ENCODE measurements at places on chromosomes 4 and X. TPM values are rescaled to one million over a fixed set of nuclear protein-coding genes. Genes with fewer than 3 reads are reported as not detected.

DNA sequence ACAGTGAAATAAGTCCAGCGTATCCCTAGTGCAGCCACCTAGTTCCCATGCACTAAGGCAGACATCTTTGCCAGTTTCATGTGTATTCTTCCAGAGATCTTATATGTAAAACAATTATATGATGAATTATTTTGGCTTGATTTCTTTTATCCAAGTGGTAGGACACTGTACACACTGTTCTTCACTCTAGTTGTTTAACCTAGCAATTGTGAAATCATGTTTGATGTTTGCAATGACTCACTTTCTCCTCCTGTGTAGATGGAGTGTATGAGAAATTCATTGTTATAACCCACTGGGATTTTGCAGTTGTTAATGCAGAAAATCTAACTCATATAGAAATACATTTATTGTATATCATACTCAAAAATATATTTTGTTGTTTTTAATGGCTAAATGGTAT lies 17.5 kb upstream of the TBC1D1 start:
- H3K4me1 ChIP-seq = no peaks in the 10 kb centered on the region
- no peak for DNase-seq
- no peak overlapping the region for H3K4me3 ChIP-seq
- no peak overlapping the region for H3K27ac ChIP-seq
- H3K36me3 ChIP-seq = no peaks in the 10 kb centered on the region
- H3K27me3 ChIP-seq = no peaks in the 10 kb centered on the region

- no peak overlapping the region for H3K27ac ChIP-seq
- H3K4me1 ChIP-seq = no peaks in the 10 kb centered on the region
- H3K27me3 ChIP-seq = no peaks in the 10 kb centered on the region
- no peaks in the 10 kb centered on the region for H3K36me3 ChIP-seq
Measured at GRCh38 chr4:125140966-125141495, 173.7 kb upstream of the FAT4 start.

DNA sequence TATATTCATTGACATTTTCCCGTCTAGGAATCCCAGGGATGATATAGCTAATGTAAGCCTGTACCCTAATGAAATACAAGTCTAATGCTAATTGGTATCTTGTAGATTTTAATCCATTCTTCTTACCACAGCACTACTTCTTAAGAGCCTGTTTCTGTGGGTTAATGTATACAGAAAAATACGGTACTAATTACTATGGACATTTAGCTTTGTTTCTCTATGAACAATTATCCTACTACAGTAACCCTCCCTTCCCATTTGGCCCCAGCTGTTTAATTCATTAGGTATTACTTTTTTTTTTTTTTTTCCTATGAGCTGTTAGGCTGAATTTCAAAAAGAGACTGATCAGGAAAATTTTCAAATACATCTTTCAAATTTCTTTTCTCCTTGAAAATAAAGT lies 245.1 kb upstream of the SLC7A11 start:
- no peak overlapping the region for H3K4me3 ChIP-seq
- no peaks in the 10 kb centered on the region for H3K27me3 ChIP-seq
- no peak overlapping the region for H3K27ac ChIP-seq
- no peak for DNase-seq

GRCh38 chr4:132683957-132684356 lies 465.1 kb upstream of the PCDH10 start:
- H3K36me3 ChIP-seq = no peaks in the 10 kb centered on the region
- H3K27ac ChIP-seq = no peak overlapping the region
- no peak for DNase-seq
- no peak overlapping the region for H3K4me3 ChIP-seq
- H3K27me3 ChIP-seq = no peaks in the 10 kb centered on the region

GRCh38 chrX:17610788-17611187 lies 126.5 kb upstream of the SCML1 start:
- no peaks in the 10 kb centered on the region for H3K4me1 ChIP-seq
- no peaks in the 10 kb centered on the region for H3K27me3 ChIP-seq
- H3K27ac ChIP-seq = no peak overlapping the region
- no peak overlapping the region for H3K4me3 ChIP-seq
- DNase-seq = no peak
- H3K36me3 ChIP-seq = no peaks in the 10 kb centered on the region

DNA sequence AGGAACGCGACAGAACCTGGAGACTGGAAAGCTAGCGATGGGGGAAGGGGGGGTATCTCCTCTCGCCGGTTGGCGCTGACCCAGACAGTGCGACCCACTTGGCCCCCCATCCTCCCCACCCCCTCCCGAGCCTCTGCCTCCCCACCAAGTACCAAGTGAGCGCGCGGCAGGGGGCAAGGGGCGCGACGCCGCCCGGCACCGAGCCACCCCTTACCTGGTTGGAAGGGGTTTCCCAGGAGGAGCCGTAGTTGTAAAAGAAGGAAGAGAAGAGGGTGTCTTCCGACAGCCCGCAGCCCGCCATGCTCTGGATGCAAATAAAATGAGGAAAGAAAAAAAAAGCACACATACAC lies 112.2 kb downstream of the DHX15 start:
- peak overlapping the region; percentile 50 for H3K4me3 ChIP-seq
- H3K27ac ChIP-seq = no peak overlapping the region
- peaks cover 33% of the 10 kb centered on the region for H3K4me1 ChIP-seq
- no peaks in the 10 kb centered on the region for H3K36me3 ChIP-seq

DNA sequence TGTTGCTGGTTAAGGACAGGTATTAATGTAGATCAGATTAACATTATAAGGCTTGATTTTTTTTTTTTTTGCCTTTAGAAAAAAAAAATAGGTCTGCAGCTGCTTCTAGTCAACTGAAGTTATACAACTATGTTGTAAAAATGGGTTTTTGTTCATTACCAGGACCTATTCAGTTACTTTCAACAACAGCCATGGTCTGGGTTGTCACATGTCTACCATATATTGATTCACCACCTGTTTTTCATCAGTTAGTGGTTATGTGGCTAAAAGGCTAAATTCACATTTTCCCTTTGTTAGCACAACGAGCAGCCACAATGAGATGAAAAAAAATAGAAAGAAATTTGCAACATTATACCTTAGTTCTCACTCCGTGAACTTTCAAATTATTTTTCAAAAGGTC lies 45.5 kb downstream of the GLRB start:
- H3K27me3 ChIP-seq = no peaks in the 10 kb centered on the region
- no peak for DNase-seq

GRCh38 chr4:86508436-86508835 lies 85.7 kb upstream of the PTPN13 start:
- H3K27me3 ChIP-seq = no peaks in the 10 kb centered on the region
- H3K36me3 ChIP-seq = no peaks in the 10 kb centered on the region
- H3K4me1 ChIP-seq = no peaks in the 10 kb centered on the region
- no peak overlapping the region for H3K27ac ChIP-seq

- DNase-seq = no peak
- no peaks in the 10 kb centered on the region for H3K27me3 ChIP-seq
- H3K4me3 ChIP-seq = no peak overlapping the region
- no peaks in the 10 kb centered on the region for H3K4me1 ChIP-seq
- no peak overlapping the region for H3K27ac ChIP-seq
Measured at GRCh38 chr4:124203613-124204238, 508.8 kb downstream of the ANKRD50 start.

DNA sequence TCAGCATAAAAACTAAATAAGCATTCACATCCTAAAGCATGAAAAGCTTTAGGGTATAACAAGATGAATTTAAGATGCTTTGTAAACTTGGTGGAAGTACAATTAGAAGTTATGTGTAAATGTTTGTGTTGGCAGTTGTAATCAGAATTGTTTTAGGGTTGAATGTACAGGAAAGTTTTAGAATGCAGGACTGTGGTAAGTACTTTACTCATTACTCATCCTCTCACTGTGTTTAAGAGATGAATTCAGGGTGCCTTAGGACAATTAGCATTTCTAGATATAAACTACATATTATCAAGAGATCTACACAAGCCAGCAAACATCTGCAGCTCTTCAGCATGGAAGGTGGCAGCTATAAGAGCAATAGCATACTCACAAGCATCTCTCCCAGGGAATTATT lies 77.5 kb upstream of the ELOVL6 start:
- no peak for DNase-seq
- no peak overlapping the region for H3K4me3 ChIP-seq
- H3K27ac ChIP-seq = no peak overlapping the region
- H3K4me1 ChIP-seq = no peaks in the 10 kb centered on the region
- H3K36me3 ChIP-seq = no peaks in the 10 kb centered on the region

- no peak for DNase-seq
- H3K27me3 ChIP-seq = no peaks in the 10 kb centered on the region
- H3K36me3 ChIP-seq = no peaks in the 10 kb centered on the region
- H3K4me3 ChIP-seq = no peak overlapping the region
- no peak overlapping the region for H3K27ac ChIP-seq
Measured at GRCh38 chrX:13693341-13693961, 4.5 kb downstream of the RAB9A start.

- no peak for DNase-seq
- H3K4me1 ChIP-seq = no peaks in the 10 kb centered on the region
- no peak overlapping the region for H3K4me3 ChIP-seq
Measured at GRCh38 chrX:9878146-9878820, 88.9 kb upstream of the CLDN34 start.

DNA sequence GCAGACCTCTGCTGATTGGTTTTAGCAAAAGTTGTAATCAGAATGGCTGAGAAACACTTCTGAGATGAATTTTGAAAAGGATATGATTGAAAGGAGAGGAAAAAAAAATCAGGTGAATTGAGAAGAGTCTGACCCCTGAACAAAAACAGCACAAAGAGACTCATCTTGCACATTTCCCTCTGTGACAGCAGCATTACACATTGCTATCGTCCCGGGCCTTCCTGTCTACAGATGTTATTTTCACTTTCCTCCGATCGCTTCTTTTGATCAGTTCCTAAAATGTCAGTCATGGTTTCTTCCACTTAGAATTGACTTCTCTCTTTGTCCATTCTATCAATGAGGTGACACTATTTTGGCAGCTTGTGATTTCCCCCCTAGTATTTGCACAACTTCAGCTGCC lies 262.6 kb downstream of the GPC3 start:
- no peak overlapping the region for H3K4me3 ChIP-seq
- no peaks in the 10 kb centered on the region for H3K36me3 ChIP-seq
- no peaks in the 10 kb centered on the region for H3K4me1 ChIP-seq
- DNase-seq = peak; percentile 1

GRCh38 chrX:136899221-136899620 lies 18.7 kb upstream of the RBMX start:
- no peaks in the 10 kb centered on the region for H3K36me3 ChIP-seq
- H3K27ac ChIP-seq = no peak overlapping the region
- H3K4me3 ChIP-seq = no peak overlapping the region
- no peaks in the 10 kb centered on the region for H3K27me3 ChIP-seq
- no peak for DNase-seq
- no peaks in the 10 kb centered on the region for H3K4me1 ChIP-seq

DNA sequence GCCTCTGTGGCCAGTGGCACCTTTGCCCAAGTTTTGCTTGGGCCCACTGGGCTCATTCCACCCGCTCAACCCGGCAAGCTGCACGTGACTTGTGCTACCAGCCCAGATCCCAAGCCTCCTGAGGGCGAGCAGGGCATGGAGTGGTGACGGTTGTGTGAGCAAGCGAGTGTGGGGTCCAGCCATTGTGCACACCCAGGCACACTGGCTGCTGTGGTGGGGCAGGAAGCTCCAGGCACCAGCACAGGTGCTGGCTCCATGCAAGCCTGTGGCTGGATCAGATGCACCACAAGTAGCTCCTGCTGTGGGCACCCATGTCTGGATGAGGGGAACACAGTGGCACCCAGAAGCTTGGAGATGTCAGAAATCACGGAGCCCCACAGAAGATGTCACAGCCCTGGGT lies 557.0 kb upstream of the GNPDA2 start:
- H3K27me3 ChIP-seq = no peaks in the 10 kb centered on the region
- no peak overlapping the region for H3K27ac ChIP-seq
- no peaks in the 10 kb centered on the region for H3K36me3 ChIP-seq
- DNase-seq = no peak
- H3K4me3 ChIP-seq = no peak overlapping the region
- no peaks in the 10 kb centered on the region for H3K4me1 ChIP-seq

DNA sequence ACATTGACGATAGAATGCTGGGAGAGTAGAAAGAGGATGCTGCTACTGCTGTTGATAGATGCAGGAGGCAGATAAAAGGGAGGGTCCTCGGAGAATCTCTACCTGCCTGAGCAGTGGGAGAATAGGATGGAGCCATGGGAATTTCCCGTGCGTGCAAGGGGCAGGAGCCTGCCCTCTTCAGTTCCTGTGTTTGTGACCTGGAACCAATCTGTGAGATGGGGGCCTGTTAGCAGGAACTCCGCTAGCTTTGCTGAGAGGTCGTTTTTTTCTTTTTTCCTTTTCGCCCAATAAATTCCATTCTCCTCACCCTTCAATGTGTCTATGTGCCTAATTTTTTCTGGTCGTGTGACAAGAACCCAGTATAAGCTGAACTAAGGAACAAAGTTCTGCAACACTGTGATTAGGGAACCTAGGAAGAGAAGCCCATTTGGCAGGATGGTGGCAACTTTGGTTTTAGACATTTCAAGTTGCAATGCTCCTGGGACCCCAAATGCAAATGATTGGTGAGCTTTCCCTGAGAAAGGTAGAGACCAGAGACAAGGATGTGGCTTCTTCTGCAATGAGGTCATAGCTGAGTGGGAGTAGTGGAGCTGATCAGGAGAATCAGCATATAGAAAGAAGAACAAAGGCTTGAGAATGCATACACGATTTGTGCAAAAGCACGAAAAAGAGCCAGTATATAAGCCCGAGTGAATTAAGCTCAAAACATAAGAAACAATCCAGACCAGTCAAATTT lies 23.9 kb downstream of the SLC39A8 start:
- H3K4me3 ChIP-seq = no peak overlapping the region
- H3K27me3 ChIP-seq = no peaks in the 10 kb centered on the region
- H3K27ac ChIP-seq = no peak overlapping the region
- no peaks in the 10 kb centered on the region for H3K4me1 ChIP-seq
- peaks cover 4% of the 10 kb centered on the region for H3K36me3 ChIP-seq

DNA sequence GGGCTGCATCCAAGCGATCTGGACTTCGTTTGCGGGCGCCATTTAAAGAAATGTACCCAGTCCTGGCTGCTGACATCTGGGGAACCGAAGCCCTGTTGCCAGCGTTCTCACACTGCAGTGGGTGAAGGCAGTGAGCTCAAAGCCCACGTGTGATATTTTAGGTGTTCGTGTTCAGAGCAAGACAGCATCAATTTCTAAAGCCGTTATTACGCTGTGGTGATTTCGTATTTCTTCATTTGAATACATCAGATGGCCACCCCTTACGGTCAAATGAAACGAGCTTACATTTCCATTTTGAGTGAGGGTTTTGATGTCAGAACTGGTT lies 376 bp upstream of the C4orf36 start:
- peaks cover 19% of the 10 kb centered on the region for H3K27me3 ChIP-seq
- no peak for DNase-seq
- peak overlapping the region; percentile 55 for H3K4me3 ChIP-seq
- peaks cover 9% of the 10 kb centered on the region for H3K4me1 ChIP-seq
- H3K27ac ChIP-seq = no peak overlapping the region

DNA sequence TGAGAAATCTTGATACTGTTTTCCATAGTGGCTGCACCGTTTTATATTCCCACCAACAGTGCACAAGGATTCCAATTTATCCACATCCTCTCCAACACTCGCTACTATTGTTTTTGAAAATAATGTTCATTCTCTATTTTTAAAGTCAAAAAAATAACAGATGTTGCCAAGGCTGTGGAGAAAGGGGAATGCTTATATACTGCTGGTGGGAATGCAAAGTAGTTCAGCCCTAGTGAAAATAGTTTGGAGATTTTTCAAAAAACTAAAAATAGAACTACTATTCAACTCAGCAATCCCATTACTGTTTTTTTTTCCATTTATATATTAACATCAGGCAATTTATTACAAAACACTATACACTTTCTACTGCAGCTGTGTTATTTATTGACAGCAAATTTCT lies 208.7 kb downstream of the CBLL2 start:
- no peak overlapping the region for H3K27ac ChIP-seq
- no peaks in the 10 kb centered on the region for H3K36me3 ChIP-seq
- no peaks in the 10 kb centered on the region for H3K27me3 ChIP-seq

MND1 gene
- total RNA-seq = 0.42 TPM

FOXO4 gene
- 20.9 TPM for total RNA-seq

CDK16 gene
- 190 TPM for total RNA-seq

WDR17 gene
- 0.64 TPM for total RNA-seq

TMEM31 gene
- not detected for total RNA-seq

BTC gene
- not detected for total RNA-seq

P2RY4 gene
- 0.20 TPM for total RNA-seq

TIMM17B gene
- 40.0 TPM for total RNA-seq
